ENCODE measurements at places on chromosomes 2 and 18.

DNA sequence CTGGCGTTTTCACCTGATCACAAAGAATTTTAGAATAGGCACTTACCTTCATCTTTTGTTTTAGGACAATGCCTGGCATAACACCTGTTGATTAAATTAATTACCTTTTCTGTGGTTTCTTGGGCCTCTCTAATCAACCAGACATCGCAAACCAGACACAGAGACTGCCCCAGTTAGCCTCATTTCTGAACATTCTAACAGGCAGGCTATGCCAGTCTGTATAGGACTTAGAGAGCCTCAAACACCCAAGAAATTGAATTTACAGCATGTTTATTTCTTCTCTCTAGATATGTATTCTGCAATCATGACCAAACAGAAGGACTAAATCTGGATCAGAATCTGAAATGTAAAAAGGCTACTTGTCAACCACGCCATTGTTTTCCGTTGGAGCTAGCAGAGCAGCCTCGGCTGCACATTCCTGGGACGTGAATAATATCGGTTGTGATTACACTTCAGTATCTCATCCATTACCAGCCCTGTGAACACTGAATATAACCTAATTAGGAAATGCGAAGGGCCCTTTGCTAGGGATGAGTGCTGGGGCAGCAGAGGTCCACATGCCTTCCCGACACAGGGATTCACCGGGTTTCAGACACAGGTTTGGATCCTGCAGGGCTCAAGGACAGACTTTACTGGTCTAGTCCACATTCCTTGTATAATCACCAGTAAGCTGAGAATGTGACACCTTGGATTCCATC, 17.5 kb upstream of the CDC42EP3 start:
- DNase-seq = no peak

DNA sequence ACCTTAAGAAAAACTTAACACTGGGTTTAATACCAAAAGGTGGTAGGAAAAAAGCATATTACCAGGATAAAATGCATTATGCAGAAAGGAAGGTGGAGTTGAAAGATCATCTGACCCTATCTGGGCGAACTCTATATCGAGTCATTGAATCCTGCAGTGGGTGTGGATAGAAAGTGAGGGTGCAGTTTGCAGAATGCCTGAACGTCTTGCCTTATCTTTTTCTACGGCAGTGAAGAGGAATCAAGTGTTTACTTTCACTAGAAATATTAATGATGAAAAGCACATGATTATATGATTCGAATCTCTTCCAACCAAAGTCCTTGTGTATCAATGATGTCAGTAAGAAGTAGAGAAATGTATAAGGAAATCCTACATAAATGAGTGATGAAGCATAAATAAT, 4.3 kb upstream of the CAVIN2 start:
- DNase-seq = no peak

DNA sequence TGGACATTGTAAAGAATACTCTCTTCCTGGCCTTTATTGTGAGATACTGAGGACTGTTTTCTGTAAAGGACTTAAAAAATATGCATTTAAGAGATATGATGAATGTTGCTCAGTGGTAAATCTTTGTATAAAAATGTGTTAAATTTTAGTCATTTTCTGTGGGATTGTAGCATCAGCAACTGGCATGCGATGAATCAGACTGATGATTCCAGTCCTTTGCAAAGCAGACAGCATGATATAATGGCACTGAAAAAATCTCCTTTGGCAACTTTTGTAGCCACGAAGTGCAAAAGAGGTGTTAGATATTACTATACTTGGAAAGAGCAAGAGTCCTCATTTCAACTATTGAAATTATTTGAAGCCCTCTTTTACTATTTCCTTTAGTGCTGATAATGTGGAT, 678.7 kb downstream of the PLCL1 start:
- DNase-seq = no peak

DNA sequence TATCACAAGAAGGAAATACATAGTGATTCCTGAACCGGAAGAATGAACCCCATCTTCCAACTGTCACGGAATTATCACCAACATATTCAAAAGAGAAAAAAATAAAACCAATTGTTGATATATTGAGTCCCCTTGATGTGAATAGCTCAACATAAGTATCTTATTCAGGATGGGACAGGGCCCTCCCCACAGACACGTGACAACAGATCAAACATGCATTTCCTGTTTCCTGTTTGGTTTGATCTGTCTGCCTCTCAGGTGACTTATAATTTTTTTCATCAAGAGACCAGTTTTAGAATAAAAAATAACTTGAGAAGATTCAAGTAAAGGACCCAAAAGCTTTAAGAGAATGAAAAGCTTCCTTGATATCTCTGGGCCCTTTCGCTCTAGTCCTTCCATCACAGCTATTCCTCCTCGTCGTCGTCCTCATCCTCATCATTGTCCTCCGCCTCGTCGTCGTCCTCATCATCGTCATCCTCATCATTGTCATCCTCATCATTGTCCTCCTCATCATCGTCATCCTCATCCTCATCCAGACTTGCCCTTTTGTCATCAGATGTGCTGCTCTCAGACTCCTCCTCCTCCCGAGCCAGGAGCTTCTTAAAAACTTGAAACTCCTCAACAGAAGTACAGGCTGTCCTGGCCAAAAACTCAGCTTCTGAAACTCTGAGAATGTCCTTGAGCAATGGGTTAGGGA, 6.3 kb downstream of the MTERF4 start:
- peak; percentile 59 for DNase-seq

GRCh38 chr2:204544961-204545860, at the start of gene PARD3B:
TSS of gene PARD3B (plus strand) at chr2:204545475. CDS start at chr2:204546000, 525 bp downstream.
- peak; percentile 5 for DNase-seq

GRCh38 chr2:218019411-218020060, 16.7 kb upstream of the TNS1 start:
- DNase-seq = no peak

- DNase-seq = no peak
Observed at GRCh38 chr2:151306621-151307020, 17.2 kb upstream of the NMI start.

DNA sequence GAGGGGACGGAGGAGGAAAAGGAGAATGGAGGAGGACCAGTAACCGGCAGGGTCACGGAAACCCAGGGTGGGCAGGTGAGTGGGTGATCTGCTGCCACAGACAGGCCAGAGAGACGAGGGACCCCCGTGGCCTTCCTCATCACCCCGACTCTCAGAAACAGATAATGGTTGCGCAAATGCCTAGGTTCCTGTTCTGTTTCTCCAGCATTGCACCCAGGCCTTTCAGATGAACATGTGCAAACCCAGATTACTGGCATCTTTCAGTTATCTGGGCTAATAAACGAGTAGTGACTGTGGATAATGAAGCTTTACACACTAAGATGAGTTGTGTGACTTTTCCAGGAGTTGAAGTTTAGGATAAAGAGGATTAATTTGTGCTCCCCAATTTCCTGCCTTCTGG, 46.5 kb downstream of the TET3 start:
- no peak for DNase-seq

- no peak for DNase-seq
Observed at GRCh38 chr18:33914399-33914798, 310.3 kb downstream of the NOL4 start.

DNA sequence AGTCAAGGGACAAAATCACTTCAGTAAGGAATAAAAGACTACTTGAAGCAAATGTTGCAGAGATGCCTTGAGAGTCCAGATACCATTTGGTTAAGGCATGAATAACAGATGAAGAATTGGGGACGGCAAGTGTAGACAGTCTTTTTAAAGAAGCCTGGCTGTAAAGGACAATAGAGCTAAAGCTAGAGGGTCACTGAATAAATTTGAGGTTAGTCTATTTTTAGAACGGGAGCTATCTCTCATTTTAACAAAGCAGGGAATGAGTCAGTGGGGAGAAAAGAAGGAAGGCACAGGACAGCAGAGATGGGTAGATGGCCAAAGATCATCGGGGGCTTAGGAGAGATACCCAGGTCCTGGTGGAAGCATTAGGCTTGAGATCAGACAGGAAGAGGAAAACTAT, 30.6 kb upstream of the CHN1 start:
- DNase-seq = no peak

GRCh38 chr18:77162580-77162979, 30.0 kb upstream of the MBP start:
- no peak for DNase-seq

GRCh38 chr2:111671426-111672150, 212.4 kb downstream of the ANAPC1 start:
- DNase-seq = peak; percentile 73

DNA sequence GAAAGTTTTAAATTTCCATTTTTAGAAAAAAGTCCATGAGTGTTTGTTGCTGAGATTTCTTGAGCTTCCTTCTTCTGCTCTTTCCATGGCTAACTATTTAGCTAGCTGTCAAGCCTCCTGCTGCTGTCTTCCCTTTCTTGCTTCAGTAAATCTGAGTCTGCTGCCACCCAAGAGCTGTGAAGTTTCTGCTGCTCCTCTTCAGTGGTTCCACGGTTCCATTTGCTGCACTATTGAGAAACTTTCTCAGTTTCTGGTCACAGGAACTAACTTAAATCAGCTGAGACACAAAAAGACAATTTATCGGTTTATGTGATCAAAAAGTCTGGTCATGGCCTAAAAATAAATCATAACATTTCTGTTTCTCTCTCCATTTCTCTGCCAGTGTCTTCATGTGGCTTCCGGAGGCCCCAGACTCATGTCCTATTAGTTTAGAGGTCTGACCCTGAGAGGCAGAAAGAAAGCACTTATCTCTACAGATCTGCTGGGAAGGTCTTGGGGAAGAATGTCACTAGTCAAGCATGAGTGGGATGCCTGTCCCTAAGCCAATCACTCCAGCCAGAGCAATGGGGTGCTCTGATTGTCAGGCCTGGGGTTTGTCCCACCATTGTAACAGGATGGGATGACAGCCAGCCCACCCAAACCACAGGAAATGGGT, 73.0 kb upstream of the ARL4C start:
- DNase-seq = no peak
